ENCODE measurements at places on chromosomes 5 and 9. TPM values are rescaled to one million over a fixed set of nuclear protein-coding genes. Genes with fewer than 3 reads are reported as not detected.

GRCh38 chr5:177301503-177302165 lies 1.9 kb downstream of the RAB24 start:
- DNase-seq: no peak

DNA sequence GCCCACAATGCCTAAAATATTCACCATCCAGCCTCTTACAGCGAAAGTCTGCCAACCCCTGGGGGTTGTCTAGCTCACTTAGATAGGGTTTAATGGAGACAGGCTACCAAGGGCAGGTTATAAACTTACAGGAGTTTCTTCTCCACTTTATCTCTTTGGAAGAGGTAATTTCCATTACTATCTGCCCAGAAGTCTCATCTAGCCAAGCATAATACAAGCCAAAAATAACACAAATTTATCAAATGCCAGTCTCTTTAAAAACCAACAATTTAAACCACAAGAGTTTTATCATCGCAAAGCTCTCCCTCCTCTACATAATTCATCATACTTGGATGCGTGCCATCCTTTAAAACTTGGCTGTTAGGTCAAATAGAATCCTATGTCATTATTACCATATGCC lies 6.2 kb downstream of the RBM22 start:
- no peak for DNase-seq

CYSRT1 gene
- polyA plus RNA-seq: 12.8 TPM

DNA sequence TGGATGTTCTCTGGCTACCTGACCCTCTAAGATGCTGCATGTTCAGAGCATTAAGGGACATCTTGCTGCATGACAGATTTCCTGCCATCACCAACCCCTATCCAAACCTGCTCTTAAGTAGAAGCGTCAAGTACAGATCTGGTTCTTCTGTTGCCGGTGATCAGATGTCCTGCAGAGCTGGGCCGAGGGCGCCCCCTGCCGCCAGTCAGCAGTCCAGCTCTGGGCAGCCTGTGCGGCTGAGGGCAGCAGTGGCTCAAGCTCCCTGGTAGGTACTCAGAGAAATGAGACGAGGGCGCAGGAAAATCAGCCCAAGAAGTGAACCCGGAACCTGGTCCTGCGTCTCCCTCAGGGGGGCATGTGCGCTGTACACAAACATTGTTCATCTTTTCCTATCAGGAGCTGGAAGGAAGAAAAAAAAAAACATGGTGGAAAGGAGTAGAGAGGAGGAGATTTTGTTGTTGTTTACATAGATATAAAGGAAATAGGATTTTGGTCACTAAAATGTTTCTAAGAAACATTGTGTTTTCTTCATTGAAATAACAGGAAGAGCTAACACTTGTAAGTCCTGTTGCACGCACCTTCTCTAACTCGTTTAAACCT lies 95.8 kb downstream of the CFAP90 start:
- no peak for DNase-seq

NIPAL4 gene
- 0.62 TPM for polyA plus RNA-seq

TLR4 gene
- polyA plus RNA-seq: 7.6 TPM

GRCh38 chr9:33489066-33489465 lies 15.3 kb upstream of the NOL6 start:
- no peak for DNase-seq

DNA sequence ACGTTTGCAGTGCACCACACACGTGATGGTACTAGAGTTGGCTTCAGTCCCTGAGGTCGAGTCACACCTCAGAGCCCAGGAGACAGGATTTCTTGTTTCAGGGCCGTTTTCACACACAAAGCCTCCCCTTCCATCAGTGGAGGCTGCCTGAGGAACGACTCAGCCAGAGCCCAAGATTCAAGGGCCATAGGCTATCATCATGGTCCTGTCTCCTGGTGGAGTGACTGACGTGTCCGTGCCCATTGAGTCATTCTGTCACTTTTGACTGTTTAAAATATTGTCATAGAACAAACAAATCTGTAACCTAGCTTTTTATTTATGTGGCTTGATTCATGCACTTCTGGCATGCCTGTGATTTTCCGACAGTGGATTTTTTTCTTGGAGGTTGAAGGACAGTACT lies 28.3 kb downstream of the CAMK2A start:
- DNase-seq: no peak

- no peak for DNase-seq
Observed at GRCh38 chr9:99134893-99135341, 30.0 kb downstream of the TGFBR1 start.

LIFR gene
- 96.9 TPM for polyA plus RNA-seq

DNA sequence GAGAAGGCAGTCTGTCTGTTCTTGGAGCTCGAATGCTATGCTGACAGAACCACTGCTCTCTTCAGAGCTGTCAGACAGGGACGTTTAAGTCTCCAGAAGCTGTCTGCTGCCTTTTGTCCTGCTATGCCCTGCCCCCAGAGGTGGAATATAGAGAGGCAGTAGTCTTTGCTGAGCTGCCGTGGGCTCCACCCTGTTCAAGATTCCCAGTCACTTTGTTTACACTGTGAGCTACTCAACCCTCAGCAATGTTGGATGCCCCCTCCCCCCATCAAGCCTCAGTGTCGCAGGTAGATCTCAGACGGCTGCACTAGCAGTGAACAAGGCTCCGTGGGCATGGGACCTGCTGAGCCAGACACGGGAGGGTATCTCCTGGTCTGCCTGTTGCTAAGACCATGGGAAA lies 344.2 kb downstream of the TMEM161B start:
- DNase-seq: no peak

- no peak for DNase-seq
Observed at GRCh38 chr9:37617161-37617560, 24.8 kb upstream of the TOMM5 start.

GRCh38 chr9:93967020-93967803 lies 12.1 kb upstream of the BARX1 start:
- DNase-seq: no peak

DNA sequence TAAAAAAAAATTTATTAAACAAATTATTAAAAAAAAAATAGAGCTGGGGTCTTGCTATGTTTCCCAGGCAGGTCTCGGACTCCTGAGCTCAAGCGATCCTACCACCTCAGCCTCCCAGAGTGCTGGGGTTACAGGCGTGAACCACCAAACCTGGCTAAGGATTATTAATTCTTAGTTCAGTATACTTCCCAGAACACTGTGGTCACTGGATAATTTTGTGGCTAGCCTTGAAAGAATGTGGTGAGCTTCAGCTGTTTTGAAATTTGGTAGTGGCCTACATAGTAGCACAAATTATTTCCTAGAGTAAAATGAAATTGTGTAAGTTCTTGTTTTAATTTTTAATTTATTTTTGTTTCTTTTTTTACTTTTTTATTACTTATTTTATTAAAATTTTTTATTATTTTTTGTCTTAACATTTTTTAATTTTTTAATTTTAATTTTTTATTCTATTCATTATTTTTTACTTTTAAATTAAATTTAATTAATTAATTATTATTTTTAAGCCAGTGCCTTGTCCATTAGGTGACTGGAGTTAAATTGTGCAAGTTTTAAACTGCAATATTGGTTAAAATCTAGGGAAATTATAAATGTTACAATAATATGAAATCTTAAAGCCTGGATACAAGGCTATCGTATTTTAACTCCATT lies 23.0 kb downstream of the ARRDC3 start:
- no peak for DNase-seq

SPATA31C1 gene
- 0.71 TPM for polyA plus RNA-seq

GRCh38 chr5:155727512-155728145 lies 599.3 kb upstream of the SGCD start:
- no peak for DNase-seq

- no peak for DNase-seq
Observed at GRCh38 chr9:115198001-115198400, 80.0 kb upstream of the TNC start.

SHISAL2B gene
- polyA plus RNA-seq: not detected

DNA sequence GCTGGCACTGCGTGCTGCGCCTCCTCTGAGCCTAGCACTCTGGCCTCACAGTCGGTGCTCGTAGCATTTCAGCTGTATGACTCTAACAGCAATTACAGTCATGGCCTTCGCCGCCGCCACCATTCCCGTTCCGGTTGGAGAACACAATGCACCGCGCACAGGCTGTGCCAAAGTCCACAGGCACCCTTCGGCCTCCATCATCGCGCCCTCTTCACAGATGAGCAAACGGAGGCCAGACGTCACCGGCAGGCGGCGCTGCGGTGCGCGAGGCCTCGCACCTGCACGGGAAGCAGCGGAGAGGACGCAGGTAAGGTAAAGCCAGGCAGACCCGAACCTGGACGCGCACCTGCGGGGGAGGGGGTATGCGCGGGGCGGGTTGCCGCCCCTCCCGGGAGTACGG lies 128.9 kb downstream of the BARX1 start:
- DNase-seq: no peak

GRCh38 chr5:76372323-76373054 lies 30.6 kb upstream of the IQGAP2 start:
- no peak for DNase-seq

TICAM2 gene
- 2.8 TPM for polyA plus RNA-seq
